LoVo (cell line): ENCODE measurements at places on chromosomes 6 and 20.
A peak's percentile ranks its signal among the peaks of the same experiment; 100 is the strongest.

- no peak for DNase-seq
Measured at GRCh38 chr6:124684621-124685020, 277.6 kb upstream of the RNF217 start.

GRCh38 chr20:36281785-36282380 lies 24.3 kb upstream of the DLGAP4 start:
- DNase-seq: no peak

- peak; percentile 86 for DNase-seq
Measured at GRCh38 chr6:74534465-74535211, 671.2 kb downstream of the COL12A1 start.

DNA sequence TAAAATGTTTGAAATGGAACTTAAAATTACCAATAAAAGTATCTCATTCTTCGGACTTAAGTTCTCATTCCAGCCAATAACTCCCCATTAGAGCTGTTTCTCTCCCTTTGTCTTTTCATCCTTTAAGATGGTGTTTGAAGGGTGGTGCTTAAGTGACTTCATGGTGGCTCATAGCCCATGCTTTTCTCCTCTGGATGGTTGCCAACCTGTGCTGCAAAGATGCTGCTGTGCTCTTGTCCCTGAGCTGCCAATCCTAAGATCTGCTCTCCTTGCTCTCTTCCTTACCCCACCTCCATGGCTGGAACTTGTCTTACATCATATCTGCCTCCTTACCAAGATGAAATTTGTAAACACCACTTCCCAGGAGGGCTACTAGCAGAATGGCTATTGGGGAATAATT lies 31.6 kb upstream of the PNRC1 start:
- DNase-seq: no peak

DNA sequence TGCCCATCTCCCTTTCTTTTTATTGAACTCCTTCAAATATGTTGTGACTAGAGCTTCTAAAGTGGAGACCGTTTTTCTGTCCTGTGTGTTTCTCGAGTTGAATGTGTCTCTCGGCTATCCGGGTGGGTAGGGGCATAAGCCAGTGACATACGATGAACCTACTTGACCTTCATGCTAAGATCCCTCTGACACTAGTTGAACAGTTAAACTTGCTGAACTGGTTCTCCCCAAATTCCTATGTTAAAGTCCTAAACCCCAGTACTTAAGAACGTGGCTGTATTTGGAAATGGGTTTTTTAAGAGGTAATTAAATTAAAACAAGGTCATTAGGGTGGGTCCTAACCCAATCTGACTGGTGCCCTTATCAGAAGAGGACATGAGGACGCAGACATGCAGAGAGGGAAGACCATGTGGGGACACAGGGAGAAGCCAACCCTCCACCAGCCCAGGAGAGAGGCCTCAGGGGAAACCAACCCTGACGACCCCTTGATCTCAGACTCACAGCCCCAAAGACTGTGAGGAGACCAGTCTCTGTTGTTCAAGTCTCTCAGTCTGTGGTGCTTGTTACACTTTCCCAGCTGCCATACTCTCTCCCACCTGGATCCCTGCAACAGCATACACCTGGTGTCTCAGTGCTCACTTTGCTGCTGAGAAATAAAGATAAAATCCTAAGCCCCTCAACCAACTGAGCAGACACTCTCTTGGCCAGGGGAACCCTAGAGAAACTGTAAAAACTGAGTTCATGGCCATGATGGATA lies 208.4 kb downstream of the MYLK4 start:
- peak; percentile 18 for DNase-seq

GRCh38 chr6:28011722-28012121 lies 54.7 kb downstream of the OR2B6 start:
- DNase-seq: no peak

GRCh38 chr6:25016014-25016720 lies 80.4 kb upstream of the RIPOR2 start:
- DNase-seq: no peak

DNA sequence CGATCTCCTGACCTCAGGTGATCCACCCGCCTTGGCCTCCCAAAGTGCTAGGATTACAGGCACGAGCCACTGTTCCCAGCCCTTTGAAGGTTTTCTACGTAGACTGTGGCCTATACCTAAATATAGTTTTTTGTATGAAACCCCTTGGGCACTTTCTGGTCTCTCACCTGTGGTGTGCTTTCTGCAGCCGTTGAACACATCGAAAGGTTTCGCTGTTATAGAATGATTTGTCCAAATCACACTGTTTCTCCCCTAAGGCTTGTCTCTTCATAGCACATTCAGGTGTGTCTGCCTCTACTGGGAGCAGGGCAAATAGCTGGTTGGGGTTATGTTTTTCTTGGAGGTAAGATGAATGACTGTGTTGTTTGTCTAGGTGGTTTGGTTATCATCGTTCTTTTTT lies 597.9 kb downstream of the RNF144B start:
- DNase-seq: no peak

DNA sequence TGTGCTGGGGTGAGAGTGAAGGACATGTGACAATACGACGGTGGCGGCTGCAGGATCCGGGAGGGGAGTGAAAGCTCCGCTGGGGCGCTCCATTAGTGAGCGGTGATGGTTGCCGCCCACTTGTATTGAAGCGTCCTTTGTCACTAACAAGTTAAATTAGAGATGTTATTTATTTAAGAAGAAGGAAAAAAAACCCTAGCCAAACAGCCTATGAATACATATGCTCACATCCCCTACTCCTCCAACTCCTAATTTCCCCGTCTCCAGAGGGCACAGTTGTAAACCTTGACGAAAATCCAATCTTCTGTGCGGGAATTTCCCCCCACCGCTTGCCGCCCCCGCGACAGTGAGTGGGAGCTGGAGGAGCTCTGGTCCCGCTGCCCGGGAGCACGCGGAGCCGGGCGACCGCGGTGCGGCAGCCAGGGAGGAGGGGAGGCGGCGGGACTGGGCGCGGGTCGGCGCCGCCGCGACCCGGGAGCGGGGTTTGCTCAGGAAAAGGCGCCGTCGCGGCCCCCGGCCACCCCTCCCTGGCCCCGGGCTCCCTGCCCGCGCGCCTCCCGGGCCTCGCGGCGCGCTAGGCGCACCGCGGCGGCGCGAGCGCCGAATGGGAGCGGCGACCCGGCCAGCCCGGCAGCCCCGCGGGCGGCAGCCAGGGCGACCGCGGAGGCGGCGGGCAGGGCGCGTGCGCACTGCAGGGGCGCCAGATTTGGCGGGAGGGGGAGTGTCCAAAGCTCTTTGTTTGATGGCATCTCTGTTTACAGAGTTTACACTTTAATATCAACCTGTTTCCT lies at the start of gene MYB:
TSS of gene MYB (plus strand) at position 767 of the 791 bp plus-strand sequence. CDS start 206 bp downstream, outside the sequence.
- peak; percentile 90 for DNase-seq

DNA sequence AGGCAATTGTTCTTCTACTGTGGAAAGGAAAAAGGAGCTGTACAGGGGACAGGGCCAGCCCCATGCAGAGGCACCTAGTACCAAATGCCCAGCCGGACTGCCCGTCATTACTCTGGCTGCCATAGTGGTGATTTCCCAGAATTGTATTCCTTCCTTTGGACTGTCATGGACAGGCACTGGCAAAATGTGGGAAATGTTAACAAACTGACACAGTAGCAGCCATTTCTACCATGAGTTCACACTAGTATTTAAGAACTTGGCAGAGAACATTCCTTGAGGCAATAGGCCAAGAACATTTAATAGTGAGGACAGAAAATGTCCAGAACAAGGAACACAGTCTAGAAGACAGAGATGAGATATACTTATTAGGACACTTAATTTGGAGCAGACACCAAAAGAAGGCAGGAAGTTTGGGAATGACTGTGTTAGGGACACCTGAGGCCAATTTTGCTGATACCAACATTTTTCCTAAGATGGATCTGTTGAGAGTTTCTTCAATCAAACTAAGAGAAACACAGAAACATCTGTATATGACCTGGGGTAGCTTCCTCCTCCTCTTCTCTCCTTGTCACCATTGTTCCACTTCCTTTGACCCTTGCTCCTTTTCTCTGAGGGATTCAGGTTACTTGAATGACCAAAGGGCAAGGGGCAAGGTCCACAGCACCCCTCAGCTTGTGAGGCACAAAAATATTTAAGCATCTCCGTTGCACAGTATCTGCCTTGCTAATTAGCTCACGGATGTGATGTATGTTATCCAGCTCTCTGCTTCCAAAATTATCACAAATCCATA lies 14.9 kb downstream of the ADTRP start:
- DNase-seq: no peak

DNA sequence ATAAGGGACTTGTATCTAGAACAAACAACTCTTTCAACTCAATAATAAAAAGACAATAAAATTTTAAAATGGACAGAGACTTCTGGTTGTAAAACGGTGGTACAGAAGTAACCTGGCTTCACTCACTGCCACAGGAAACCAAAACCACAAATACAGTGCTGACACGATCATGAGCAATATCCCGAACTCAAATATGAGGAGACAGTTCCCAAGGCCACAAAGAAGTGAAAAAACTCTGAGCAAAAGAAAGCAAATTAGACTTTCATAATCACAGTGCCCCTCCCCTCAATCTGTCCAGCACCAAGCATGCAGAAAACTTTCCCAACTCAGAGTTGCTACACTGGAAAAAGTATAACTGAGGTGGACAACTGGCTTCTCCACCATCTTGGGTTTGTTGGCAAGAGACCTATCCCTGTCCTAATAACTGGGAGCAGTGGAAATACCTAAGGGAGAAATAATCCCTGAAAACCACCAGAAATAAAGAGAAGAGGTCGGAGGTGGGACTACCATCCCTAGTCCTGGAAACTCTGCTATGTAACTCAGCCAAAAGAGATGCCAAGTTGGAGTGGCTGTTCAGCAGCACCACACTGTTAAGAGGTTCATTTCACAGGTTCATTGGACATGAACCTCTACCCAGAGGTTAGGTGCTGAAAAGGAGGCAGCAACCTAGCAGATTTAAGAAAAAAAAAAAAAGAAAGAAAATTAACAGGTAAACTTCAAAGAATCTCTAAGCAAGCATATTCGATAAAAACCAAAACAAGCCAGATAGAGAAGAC lies 55.5 kb downstream of the REV3L start:
- DNase-seq: peak; percentile 62

GRCh38 chr20:38137441-38138037 lies 27.5 kb downstream of the TGM2 start:
- no peak for DNase-seq

GRCh38 chr6:72792692-72793091 lies 170.8 kb downstream of the KCNQ5 start:
- DNase-seq: no peak

- DNase-seq: no peak
Measured at GRCh38 chr6:63910863-63911551, 275.4 kb downstream of the PHF3 start.

GRCh38 chr20:38106461-38106860 lies 58.6 kb downstream of the TGM2 start:
- DNase-seq: no peak

DNA sequence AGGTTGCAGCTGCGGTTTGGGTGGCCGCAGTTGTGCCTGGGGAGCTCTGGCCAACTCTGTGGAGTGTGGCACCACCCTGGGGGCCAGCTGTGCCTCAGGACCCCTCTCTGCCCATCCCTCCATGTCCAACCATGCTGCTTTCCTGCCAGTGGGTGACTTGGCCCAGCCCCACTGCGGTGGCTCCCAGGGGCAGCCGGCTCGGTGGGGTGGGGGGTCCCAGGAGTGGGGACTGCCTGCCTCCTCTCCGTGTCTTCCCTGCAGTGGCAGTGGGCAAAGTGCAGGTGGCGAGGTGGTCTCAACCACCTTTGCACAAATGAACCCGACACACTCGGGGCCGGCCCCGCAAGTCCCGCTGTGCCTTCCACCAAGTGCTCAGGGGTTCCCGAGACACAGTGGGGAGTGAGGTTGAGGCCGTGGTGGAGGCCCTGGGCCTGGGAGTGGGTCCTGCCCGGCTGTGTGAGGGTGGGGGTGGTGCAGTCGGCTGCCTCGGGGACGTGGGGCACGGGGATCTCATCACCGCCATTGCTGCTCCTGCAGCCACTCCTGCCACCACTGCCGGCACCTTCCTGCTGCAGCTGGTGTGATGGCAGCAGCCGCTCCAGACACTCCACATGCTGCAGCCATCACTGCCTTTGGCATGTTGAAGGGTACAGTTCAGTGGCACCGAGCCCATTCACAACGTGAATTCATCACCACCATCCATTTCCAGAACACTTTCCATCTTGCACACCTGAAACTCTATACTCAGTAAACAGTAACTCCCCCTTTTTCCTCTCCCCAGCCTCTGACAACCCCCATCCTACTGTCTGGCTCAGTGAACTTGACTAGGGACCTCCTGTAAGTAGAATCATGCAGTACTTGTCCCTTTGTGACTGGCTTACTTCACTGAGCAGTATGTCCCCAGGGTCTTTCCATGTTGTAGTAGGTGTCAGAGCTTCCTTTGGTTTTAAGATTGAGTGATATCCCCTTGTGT lies 10.7 kb upstream of the SLCO4A1 start:
- no peak for DNase-seq

GRCh38 chr6:84177241-84177640 lies 50.2 kb downstream of the CEP162 start:
- DNase-seq: no peak

DNA sequence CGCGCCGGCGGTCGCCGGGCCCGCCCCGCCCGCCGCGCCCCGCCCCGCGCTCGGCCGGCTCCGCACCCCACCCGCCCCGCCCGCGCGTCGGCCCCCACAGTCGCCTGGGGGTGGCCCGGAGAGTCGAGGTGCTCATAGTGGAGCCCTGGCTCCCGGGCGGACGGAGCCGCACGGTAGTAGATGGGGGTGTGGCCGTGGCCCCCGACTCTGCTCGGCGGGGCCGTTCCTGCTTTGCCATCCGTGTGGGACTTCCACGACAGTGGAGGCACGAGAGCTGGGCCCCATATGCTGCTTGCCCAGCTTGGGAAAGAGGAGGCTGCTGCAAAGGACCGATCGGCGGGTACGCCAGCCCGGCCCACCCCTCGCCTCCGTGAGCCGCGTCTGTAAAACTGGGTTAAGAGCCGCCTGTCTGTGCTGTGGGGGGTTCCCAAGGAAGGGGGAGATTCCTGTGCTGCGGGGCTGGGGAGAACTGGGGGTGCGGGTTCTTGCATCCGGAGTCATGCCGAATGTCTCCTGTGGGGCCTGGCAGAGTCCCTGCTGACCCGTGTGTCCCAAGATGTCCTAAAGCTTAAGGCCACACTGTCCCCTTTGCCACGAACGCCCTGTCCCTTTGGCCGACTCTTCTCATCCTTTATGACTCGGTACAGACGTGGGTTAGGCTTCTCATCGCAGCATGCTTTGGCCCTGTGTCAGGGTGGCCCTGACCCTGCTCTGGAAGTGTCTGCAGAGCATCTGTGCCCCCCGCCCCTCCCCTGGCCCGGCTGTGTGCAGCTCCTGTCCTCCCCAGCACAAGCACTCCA lies at the start of gene OPRL1:
TSS of gene OPRL1 (plus strand) at position 70 of the 800 bp plus-strand sequence. CDS start 12,639 bp downstream, outside the sequence.
- DNase-seq: no peak

GRCh38 chr6:164523087-164523654 lies 786.2 kb downstream of the C6orf118 start:
- DNase-seq: no peak

- DNase-seq: no peak
Measured at GRCh38 chr6:1255636-1256365, 56.1 kb upstream of the FOXQ1 start.

- DNase-seq: no peak
Measured at GRCh38 chr20:52539891-52540290, 348.3 kb upstream of the ZFP64 start.

DNA sequence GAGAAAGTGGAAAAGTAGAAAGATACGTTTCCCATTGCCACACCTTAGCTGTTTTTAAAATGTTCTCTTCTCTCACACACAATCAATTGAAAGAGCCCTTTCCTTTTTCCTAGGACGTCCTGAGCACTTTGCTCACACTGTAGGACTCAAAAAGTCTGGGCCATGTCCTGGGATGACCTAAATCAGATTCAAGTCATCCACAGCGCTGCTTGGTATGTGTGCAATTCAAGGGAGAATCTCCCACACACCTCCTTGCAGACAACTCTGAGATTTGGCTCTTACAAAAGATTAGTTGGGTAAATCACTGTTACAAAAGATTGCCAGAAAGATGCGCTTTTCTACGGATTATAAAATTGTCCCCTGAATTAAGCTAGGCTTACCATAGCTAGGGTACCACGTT lies 130.1 kb downstream of the RNASET2 start:
- no peak for DNase-seq
